CD4-positive, alpha-beta T cell treated with Interleukin-12 subunit alpha and Interleukin-12 subunit beta, for 1 hour (primary cell): ENCODE measurements at places on chromosomes 2 and 18.

- no peak for DNase-seq
Measured at GRCh38 chr2:105761931-105762515, 17.3 kb downstream of the NCK2 start.

- no peak for DNase-seq
Measured at GRCh38 chr18:41660654-41661053, 294.4 kb upstream of the PIK3C3 start.

GRCh38 chr18:59669872-59670657, 27.2 kb downstream of the CCBE1 start:
- no peak for DNase-seq

DNA sequence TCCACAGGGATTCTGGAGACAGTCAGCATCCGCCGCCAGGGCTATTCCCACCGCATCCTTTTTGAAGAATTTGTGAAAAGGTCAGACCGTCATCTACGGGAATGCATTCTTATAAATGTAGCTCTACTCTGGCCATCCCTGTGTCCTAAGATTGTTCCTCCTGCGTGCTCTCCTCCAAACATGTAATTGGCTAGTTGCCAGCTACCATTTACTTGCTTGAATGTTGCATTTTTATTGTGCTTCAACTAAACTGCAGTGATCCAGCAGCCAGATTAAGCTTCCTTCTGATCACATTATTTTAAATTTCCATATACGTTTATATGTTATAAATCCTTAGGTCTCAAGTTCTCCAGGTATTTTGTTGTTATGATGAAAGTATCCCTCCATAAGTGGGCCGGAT, 248.5 kb upstream of the SP5 start:
- DNase-seq, result no peak

DNA sequence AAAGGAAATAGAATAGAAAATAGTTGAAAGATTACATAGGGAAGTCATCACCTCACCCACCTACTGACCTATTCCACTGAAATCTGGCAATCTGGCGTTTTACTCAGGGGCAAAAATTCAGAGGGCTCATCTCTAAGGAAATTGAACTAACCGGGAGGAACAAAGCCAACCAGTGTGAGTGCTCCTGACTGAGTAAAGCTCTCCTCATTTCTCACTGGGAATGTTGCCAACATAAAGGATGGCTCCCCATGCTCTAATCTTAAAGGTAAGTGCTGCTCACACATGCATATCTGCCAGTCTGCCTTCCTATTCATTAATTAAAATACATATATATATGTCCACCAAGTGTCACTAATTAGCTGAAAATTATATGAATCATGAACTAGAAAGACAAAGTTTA, 13.5 kb upstream of the DOK6 start:
- DNase-seq, result no peak

GRCh38 chr18:42977982-42978637, 137.4 kb downstream of the RIT2 start:
- no peak for DNase-seq

DNA sequence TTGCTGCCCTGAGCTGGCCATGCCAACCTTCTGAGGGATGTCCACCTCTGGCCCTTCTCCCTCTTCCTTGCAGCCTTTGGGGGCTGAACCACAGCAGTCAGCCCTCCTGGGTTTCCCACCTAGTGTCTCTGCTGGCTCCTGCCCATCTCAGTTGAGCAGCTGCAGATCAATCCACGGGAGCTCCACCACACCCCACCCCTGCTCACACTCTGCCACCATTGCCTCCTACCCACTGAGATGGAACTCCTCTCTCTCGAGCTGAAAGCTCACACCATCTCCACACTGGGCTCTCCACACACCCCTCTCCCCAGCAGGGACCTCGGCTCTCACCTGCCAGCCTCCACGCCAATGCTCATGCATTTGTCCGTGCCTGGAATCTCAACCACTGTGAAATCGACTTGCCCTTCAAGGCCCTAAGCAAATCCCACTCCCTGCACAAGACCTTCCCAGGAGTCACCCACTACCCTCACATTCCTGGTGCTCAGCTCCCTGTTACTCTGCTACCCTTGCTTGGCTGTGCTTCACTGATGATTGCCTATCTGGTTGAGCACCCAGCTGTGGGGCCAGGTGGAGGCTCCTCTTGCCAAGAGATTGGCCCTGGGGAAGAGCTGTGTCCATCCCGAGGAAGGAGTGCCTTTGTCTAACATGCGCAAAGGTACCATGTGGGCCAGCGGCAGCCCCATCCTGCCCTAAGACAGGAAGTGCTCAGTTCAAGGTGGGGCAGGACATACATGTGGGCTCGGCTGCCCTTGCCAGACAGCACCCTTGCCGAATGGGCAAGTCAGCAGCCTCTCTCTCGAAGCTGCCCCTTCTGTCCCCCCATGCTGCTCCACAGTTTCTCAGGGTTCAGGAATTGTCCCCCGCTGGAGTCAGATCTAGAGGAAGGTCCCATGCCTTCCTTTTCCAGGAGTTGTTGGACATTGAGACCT, 208.7 kb downstream of the CYP26B1 start:
- DNase-seq, result no peak

DNA sequence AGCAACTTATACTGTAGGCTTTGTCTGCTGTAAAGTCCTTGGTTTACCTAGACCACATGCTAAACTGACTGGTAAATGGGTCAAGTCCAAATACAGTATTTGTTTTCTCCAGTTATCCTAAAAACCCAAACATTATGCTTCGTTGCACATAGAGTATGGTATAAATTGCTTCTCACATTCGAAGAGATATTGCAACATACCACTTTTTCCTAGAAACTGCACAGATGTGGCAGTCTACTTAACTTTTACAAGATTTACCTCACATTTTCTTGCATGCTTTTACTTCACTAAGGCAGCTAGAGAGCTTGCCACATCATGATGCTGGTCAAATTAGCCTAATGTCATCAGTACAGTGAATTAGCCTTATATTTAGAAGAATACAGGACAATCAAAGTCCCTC, 66.0 kb upstream of the SCN7A start:
- no peak for DNase-seq

DNA sequence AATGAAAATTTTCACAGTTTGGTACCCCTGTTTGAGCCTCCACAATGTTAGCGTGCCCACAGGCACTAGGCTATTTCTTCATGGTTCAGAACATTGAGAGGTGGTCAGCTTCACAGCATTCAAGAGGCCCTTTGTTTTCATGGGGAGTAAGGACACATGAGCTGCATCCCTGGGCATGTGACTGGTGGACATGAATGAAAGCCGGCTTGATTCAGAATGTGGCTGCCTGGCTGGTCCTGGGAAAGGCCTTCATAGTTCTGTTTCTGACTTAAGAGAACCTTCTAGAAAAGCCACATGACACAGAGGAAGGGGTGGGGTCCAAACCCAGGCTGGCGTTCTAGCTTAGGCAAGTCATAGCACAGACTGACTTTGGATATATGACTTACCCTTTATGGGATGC, 420.6 kb downstream of the CMPK2 start:
- no peak for DNase-seq

DNA sequence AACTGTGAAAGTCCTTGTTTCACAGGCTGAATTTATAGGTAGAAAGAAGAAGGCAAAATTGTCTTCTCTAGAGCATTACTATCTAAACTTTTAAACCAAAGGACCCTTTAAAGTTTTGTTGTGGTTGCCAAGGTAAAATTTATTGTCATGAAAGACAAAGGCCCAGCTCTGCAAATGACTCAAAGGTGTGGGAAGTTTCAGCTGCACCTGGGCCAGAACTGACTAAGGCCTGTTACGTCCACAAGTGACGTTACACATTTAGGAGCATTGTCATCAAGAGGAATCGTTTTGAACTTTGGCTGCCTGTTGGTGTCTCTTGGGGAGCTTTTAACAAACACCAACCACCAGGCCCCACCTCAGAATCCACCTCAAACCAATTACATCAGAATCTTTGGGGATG, 8.1 kb upstream of the DSC3 start:
- DNase-seq, result no peak

DNA sequence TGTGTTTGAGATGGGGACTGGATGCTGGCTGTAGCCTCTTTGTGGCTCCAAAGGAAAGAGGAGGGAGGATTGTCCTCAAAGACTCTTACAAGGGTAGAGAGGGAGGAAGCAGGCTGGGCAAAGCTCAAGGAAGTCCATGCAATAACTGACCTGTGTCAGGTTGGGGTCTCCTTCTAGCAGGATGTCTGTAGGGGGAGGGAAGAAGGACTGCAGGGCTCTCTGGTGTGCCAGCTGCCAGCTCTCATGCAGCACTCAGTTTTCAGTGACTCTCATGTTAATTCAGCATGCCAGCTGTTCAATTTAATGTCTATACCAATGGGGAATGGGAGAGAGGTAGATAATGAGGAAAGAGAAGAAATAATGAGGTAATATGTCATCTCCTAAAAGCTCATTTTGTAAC, 85.3 kb upstream of the RANBP2 start:
- no peak for DNase-seq

GRCh38 chr2:59724746-59725145, 828.7 kb downstream of the BCL11A start:
- DNase-seq, result no peak

DNA sequence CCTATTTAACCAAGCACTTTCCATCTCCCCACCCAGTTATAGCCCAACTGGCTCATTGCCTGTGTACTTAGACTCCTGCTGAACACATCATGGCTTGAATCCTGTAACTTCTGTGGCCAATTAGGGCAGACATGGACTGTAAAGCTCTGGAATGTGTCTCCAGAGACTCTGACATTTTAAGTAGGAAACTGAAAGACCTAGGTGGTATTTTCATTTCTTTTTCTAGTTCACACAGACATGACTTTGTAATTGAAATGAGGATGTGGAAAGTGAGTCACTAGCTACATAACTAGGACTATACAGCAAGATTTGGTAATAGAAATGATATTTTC, 12.2 kb downstream of the DOK1 start:
- DNase-seq, result no peak

DNA sequence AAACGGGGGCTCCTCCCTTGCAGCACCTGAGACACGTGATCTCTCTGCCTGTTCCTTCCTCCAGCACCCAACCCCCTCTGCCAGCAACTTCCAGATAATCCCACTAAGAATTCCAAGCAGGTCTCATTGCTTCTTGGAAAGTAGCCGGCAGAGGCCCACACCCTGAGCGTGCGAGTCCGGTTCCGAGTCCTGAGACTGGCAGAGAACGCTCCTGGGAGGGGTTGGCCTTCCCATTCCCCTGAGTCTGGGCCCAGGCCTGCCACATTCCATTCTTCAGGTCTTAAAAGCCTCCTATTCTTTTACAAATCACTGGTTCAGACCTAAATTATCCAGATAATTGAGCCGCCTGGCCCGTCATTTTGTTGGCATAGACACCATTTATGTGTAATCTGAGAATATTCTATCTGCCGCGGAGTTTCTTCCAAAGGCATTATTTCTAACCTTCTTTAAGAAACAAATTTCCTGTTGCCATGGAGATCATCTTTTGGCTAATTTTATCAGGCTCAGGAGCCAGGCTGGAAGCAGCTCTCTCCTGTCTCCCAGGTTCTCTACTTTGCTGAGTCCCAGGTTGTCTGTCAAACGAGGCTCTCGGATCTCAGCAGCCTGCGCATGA, 165.4 kb downstream of the MYCN start:
- DNase-seq, result no peak

DNA sequence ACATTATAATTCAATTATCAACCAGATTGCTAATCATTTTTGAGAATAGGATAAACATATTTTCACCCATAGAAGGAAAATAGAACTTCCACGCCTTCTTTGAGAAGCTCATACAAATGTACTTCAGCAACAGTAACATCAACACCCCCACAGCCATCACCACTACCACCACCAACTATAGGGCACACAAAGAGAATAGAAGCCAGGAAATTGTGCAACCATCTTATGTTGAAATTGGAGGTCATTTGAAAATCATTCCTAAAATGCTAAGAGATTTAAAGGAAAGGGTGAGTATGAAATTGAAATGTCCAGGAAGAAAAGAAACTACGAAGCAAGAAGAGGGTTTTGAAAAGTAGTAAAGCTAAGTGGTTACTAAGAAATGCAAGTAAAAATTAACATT, 563.4 kb downstream of the ZNF804A start:
- DNase-seq, result no peak

DNA sequence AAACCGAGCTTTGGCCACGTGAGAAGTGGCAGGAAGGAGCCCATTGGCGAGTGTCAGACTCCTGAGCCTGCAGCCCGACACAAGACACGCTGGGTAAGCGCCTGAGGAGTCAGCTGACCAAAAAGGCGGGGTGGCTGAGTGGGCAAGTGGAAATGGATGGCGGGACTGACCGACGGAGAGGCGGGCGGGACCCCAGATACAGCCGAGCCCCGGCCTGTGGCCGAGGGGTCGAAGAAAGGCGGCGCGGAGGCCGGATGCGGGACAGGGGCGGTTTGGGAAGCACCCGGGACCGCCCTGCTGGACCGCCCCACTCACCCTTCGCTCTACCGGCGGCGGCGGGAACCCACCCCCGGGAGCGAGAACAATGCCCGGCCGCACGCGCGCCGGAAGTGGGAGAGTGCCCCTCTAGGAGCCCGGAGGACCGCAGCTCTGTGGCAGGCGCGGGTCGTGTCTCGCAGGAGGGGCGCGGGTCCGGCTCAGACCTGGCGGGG, 22.8 kb downstream of the ZSCAN30 start:
- DNase-seq, result peak; percentile 80

DNA sequence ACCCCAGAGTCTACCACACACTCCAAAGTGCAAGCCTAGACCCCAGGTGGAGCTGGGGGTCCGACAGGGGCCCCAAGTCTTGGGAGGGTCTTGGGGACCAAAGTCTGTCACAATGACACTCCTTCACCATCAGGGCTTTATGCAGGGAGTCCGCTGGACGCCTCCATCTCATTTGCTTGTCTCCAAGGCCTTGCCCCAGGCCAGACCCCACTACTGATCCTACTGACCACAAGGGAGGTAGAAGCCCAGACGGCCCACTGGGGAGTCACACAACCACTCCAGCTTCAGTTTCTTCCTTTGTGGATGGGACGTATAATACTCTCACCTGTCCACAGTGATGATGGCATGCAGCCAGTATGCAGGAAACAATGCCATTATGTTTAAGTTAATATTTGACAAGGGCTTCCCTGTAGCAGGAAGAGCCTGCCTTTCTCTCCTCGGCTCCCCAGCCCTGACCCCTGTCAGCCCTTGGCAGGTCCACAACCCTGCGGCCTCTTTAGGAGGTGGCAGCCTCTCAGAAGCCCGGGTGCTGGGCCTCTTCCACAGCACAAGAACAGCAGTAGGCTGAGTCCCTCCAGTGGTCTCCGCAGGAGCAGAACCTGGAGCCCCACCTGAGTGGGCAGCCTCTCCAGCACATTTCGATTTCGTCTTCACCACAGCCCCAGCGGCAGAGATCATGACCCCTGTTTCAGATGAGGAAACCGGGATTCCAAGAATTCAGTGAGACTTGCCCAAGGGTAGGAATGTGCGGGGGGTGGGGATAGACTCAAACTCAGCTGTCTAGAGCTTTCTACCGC, 6.5 kb downstream of the BIN1 start:
- DNase-seq, result no peak

DNA sequence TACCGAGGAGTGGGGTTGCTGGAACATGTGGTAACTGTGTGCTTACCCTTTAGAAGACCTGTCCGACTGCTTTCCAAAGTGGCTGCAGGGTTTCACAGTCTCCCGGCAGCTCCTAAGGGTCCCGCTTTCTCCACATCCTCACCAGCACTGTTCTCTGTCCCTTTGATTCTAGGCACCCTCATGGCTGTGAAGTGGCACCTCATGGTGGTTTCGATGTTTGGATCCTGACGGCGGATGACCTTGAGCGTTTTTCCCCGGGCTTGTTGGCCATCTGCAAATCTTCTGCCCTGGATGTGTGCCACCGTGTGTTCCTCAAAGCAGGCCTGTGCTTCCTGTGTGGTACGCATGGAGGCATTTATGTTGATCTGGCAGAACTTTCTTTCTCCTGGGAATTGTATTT, 292.5 kb upstream of the HDAC4 start:
- DNase-seq, result no peak
